ENCODE measurements at places on chromosomes 7 and 10. TPM values are rescaled to one million over a fixed set of nuclear protein-coding genes. Genes with fewer than 3 reads are reported as not detected.
A peak's percentile ranks its signal among the peaks of the same experiment; 100 is the strongest.

- H3K4me1 ChIP-seq = no peaks in the 10 kb centered on the region
- no peak overlapping the region for H3K4me3 ChIP-seq
- H3K36me3 ChIP-seq = no peaks in the 10 kb centered on the region
- no peak for DNase-seq
Measured at GRCh38 chr10:49074836-49075682, 40.3 kb downstream of the VSTM4 start.

GRCh38 chr10:78044179-78044578, 10.5 kb downstream of the RPS24 start:
- H3K36me3 ChIP-seq = peaks cover 14% of the 10 kb centered on the region
- no peaks in the 10 kb centered on the region for H3K27me3 ChIP-seq
- no peak overlapping the region for H3K27ac ChIP-seq
- peaks cover 19% of the 10 kb centered on the region for H3K4me1 ChIP-seq

DNA sequence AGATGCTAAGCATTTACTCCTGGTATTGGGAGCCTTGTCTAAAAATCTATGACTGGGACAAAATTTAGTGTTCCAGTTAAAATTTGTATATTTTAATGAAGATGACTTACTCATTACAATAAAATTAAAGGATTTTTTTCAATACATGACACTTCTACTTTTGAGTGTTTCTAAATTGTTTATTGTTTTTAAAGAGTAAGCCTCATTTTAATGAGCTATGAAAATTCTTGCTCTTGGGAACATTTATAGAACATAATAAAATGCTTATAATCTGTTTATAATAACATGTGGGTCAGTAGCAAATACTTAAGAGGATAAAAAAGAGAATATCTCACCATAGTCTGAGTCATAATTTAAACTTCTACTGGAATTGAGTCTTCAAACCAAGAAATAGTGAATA, 149.5 kb downstream of the PLCE1 start:
- no peaks in the 10 kb centered on the region for H3K27me3 ChIP-seq
- no peaks in the 10 kb centered on the region for H3K36me3 ChIP-seq
- H3K4me1 ChIP-seq = no peaks in the 10 kb centered on the region
- no peak overlapping the region for H3K4me3 ChIP-seq
- no peak for DNase-seq
- H3K27ac ChIP-seq = no peak overlapping the region

SH2B2 gene
- total RNA-seq = 27.8 TPM

DNA sequence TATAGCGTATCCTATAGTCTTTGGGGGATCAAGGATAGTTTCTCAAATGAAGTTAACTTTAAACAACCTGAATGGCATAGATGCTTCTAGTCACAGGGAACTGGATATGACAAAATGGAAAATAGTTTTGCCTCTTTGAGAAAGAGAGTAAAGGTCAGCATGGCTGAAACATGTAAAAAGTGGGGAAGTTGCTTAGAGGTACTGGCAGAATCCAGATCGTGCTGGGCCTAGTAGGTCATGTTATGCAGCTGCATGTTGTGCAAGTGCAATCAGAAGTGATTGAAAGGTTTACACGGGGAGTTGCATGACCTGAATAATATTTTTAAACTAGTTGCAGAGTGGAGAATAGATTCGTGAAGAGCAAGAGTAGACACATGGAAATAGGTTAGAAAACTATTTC, 201.1 kb upstream of the HDAC9 start:
- H3K4me3 ChIP-seq = no peak overlapping the region
- H3K27ac ChIP-seq = no peak overlapping the region
- no peaks in the 10 kb centered on the region for H3K4me1 ChIP-seq
- no peak for DNase-seq

DNA sequence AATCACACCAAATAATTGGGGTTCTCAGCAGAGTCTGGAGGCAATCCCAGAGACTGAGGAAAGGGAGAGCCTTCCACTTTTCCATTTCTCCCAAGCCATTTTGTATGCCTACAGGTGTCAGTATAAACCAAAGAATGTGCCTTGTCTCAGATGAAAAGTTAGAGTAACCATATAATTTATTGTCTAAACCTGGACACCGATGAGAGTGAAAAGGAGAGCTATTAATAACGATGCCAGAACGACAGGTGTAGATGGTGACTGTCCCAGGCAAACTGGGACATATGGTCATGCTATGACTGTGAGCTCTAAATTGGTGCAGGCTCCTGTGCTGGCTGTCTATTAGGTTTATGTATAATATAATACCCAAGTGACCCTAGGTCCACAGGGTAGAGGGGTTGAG, 219.6 kb downstream of the ARHGAP12 start:
- no peaks in the 10 kb centered on the region for H3K36me3 ChIP-seq
- peak overlapping the region; percentile 96 for H3K27ac ChIP-seq
- H3K27me3 ChIP-seq = no peaks in the 10 kb centered on the region
- DNase-seq = peak; percentile 60
- peaks cover 36% of the 10 kb centered on the region for H3K4me1 ChIP-seq
- H3K4me3 ChIP-seq = no peak overlapping the region

- H3K4me1 ChIP-seq = no peaks in the 10 kb centered on the region
- no peak for DNase-seq
- H3K4me3 ChIP-seq = no peak overlapping the region
- no peak overlapping the region for H3K27ac ChIP-seq
- no peaks in the 10 kb centered on the region for H3K27me3 ChIP-seq
Measured at GRCh38 chr7:154627646-154628290, 375.2 kb downstream of the PAXIP1 start.

GRCh38 chr7:44158096-44158872, 17.2 kb upstream of the MYL7 start:
- DNase-seq = no peak
- peaks cover 8% of the 10 kb centered on the region for H3K4me1 ChIP-seq
- no peaks in the 10 kb centered on the region for H3K27me3 ChIP-seq
- H3K36me3 ChIP-seq = no peaks in the 10 kb centered on the region

GRCh38 chr10:44660271-44660670, 250.9 kb upstream of the TMEM72 start:
- H3K4me1 ChIP-seq = no peaks in the 10 kb centered on the region
- no peak for DNase-seq

- no peaks in the 10 kb centered on the region for H3K36me3 ChIP-seq
- H3K27me3 ChIP-seq = no peaks in the 10 kb centered on the region
- H3K4me3 ChIP-seq = no peak overlapping the region
- H3K4me1 ChIP-seq = no peaks in the 10 kb centered on the region
- no peak for DNase-seq
Measured at GRCh38 chr10:114022766-114023597, 20.7 kb upstream of the ADRB1 start.

GRCh38 chr10:101670635-101671034, 24.3 kb downstream of the FBXW4 start:
- no peaks in the 10 kb centered on the region for H3K27me3 ChIP-seq
- H3K27ac ChIP-seq = no peak overlapping the region
- peaks cover 6% of the 10 kb centered on the region for H3K36me3 ChIP-seq
- no peak overlapping the region for H3K4me3 ChIP-seq
- H3K4me1 ChIP-seq = peaks cover 9% of the 10 kb centered on the region
- DNase-seq = no peak

GRCh38 chr10:51786016-51786683, 86.8 kb upstream of the CSTF2T start:
- no peak for DNase-seq
- H3K27ac ChIP-seq = no peak overlapping the region
- H3K27me3 ChIP-seq = no peaks in the 10 kb centered on the region
- no peaks in the 10 kb centered on the region for H3K36me3 ChIP-seq
- no peak overlapping the region for H3K4me3 ChIP-seq

DNA sequence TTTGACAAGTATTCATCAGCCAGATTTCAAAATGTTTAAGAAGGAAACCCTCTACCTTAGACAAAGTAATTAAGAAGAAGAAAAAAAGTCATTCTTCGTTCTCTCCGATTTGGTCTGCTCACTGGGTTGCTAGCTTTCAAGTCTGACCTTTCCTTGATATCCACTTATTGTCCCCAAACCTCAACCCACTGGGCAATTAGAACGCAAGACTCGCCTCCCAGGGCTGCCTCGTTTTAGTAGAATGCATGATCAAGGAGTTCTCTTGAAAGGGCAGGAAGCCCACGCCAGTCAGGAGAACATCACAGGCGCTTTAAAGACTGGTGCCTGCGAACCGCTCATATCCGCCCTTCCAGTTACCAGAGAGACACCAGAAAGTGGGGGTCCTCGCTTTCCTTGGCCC, 637.7 kb downstream of the PARD3 start:
- H3K36me3 ChIP-seq = no peaks in the 10 kb centered on the region
- H3K27ac ChIP-seq = no peak overlapping the region
- DNase-seq = no peak
- no peak overlapping the region for H3K4me3 ChIP-seq

TDRD1 gene
- not detected for total RNA-seq

TUBB8 gene
- total RNA-seq = not detected

GRCh38 chr10:60031664-60032063, 125.3 kb upstream of the CCDC6 start:
- DNase-seq = no peak
- H3K4me1 ChIP-seq = peaks cover 25% of the 10 kb centered on the region
- no peaks in the 10 kb centered on the region for H3K27me3 ChIP-seq

MACC1 gene
- not detected for total RNA-seq

BCL7B gene
- 84.3 TPM for total RNA-seq

GRCh38 chr7:36277249-36277542, 112.5 kb upstream of the ANLN start:
- H3K27me3 ChIP-seq = no peaks in the 10 kb centered on the region
- H3K36me3 ChIP-seq = no peaks in the 10 kb centered on the region
- H3K4me3 ChIP-seq = no peak overlapping the region
- DNase-seq = no peak

DNA sequence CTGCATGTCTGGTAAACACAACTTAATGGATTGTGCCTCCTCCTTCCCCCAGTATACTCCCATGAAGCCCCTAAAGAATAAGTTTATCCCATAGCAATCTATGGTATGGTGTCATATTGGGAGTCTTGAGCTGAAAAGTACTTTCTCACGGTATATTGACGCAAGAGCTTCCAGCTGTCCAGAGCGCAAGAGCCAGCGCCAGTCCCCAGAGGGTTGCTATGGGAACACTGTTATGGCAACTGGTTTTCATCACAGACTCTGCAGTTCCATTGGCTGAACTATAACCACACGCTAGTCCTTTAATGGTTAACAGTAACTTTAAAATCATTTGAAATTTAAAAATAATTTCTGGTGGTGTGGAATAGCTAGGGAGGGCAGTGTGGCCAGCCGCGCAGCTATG, 46.9 kb downstream of the PRPF18 start:
- H3K4me3 ChIP-seq = no peak overlapping the region
- peaks cover 31% of the 10 kb centered on the region for H3K36me3 ChIP-seq
- peak; percentile 69 for DNase-seq
- peaks cover 11% of the 10 kb centered on the region for H3K4me1 ChIP-seq

CCL24 gene
- not detected for total RNA-seq

Data from psoas muscle (tissue), 8 donors.